Activated CD4-positive, CD25-positive, alpha-beta regulatory T cell treated with anti-CD3 and anti-CD28 coated beads, Interleukin-2, amount 50 U/mL, for 24 hours (primary cell): ENCODE measurements at places on chromosomes 6 and 20.

DNA sequence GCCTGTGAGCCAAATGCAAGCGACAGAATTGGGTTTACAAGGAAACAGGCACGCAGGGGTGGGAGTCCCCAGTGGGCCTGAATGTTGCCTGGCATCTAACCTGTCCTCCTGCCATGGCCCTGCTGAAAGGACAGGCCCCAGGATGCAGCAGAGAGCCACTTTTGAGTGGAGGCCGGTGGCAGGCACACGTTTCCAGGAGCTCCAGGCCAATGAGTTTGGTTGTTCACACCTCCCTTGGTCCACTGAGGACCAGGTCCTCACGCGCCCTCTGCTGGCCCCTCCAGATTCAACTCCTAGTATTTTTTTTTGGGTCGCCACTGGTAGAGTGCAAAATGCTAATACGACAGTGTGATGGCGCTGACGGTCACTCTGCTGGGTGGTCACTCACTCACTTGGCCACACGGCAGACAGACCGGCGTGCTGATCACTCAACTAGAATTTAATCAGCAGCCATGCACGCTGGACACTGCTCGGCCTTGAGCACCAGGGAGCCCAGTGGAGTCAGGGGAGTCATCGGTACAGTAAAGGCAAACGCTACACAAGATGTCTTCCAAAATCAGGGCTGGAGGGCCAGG lies 81.7 kb upstream of the NFATC2 start:
- peak; percentile 62 for ATAC-seq

DNA sequence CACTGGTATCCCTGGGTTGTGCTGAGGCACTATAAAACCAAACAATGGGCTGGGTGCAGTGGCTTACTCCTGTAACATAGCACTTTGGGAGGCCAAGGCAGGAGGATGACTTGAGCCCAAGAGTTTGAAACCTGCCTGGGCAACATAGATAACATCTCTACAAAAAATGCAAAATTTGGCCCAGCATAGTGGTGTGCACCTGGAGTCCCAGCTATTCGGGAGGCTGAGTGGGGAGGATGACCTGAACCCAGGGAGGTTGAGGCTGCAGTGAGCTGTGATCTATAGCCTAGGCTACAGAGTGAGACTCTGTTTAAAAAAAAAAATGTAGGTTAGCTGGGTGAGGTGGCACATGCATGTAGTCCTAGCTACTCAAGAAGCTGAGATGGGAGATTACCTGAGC lies 7.7 kb upstream of the SLC4A11 start:
- no peak for ATAC-seq

- ATAC-seq: no peak
These were observed 324.7 kb downstream of the CD83 start for GRCh38 chr6:14442242-14442641.

DNA sequence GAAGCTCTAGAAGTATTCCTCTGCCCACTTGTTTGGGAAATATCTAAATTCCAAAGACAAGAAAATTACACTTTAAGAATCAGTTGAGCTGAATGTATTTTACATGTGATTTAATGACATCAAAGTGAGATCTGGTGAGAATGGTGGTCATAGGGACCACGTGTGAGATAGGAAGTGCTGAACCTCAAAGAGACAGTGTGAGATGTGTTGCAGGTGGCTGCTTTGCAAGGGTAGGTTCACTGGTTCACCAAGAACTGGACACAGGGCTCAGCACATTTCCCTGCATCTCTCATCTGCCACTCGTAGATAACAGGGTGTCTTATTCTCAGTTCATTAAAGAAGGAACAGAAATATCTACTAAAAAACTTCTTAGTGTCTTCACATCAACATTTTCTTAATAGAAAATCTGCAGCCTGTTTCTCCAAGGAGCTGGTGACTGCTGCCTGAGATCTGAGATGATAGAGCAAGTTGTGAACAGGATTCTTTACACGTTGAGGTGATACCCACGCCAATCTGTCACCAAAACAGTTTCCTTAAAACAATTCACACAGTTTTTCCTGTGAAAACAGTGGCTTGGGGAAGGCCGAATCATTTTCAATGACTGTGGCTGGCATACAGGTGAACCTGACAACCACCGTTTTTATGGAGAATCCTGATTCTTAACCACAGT lies 7.2 kb downstream of the CCR6 start:
- peak; percentile 31 for ATAC-seq

DNA sequence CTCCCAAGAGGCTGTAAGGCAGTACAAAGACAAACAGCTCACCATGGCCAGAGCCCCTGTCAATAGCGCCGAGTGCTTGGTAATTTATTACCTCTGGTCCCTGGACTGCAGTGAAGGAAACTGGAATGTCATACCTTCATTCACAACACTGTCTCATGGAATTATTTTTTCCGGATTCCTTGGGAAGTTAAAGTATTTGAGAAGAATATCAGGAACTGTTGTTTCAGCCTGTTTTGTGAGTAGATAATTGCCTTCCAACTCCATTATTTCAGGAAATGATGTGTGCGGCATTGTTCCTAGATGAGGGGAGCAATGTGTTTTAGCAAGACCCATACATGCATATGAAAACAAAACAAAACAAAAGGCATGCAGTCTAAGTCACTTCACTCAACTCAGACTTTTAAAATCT lies 64.0 kb downstream of the BLOC1S5 start:
- ATAC-seq: no peak

DNA sequence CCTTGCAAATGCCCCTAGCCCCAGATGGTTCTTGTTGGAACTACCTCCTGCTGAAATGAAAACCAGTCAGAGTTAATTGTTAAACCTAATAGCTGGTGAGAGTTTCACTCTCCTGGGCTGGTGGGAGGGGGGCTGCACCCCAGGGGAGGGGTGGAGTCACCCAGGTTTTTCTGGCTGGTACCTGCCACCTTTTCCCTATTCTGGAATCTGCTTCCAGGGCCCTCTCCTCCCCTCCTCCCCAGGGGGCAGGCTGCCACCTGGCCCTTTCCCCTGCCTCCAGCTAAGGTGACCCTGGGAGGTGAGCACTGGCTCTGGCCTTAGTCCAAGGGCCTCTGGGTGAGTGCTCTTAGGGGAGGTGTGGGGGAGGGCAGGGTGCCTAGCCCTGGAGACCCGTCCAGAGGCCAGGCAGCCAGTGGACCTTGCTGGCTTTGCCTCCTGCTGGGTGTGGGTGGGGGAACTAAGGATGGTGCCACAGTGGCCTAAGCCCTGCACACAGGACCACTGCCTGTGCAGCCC lies 48.8 kb upstream of the EPB41L1 start:
- ATAC-seq: no peak

DNA sequence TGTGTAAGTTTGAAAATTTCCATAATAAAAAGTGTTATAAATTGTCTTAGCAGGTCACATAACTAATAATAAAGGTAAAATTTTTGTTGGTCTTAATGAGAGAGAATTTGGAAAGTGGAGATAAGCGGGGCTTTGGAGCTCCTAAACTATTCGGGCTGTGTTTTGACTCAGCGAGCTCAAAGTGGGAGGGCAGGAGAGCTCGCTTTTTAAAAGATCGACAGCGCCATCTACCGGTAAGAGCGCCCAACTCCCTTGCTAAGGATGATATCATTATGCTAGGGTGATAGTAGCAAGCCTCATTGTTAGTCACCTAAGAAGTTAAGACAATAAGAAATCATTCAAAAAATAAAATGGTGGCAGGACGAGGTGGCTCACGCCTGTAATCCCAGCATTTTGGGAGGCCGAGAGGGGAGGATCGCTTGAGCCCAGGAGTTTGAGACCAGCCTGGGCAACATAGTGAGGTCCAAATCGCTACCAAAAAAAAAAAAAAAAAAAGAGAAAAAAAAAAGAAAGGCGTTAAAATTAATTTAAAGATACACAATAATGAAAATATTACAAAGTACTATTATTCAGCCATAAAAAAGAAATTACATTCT lies 24.8 kb downstream of the C6orf15 start:
- ATAC-seq: peak; percentile 99

DNA sequence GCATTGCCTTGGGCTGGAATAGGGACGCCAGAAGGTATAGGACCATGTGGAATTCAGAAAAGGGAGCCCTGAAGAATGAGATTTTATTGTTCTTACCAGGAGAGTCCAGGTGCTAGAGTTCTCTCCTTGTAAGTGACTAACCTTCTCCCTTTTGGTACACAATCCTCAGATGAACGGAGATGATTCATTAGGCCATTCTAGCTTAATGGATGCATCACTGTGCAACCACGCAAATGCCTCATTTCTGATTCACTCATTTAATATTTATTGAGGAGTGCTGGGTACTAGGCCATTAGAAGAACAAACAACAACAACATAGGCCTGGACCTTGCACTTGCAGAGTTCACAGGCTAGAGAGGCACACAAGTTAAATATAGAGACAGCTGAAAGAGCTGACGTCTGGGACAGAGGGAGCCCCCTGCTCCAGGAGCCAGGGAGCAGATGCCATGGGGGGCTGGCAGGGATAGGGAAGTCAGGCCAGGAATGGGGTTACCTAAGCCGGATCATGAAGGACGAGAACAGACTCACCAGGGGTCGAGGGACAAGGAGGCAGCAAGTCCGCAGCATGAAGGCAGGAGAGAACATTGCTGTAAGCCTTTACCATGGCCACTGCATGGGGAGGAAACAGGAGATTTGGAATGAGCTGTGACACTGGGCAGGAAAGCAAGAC lies 179.5 kb upstream of the AKAP12 start:
- no peak for ATAC-seq

DNA sequence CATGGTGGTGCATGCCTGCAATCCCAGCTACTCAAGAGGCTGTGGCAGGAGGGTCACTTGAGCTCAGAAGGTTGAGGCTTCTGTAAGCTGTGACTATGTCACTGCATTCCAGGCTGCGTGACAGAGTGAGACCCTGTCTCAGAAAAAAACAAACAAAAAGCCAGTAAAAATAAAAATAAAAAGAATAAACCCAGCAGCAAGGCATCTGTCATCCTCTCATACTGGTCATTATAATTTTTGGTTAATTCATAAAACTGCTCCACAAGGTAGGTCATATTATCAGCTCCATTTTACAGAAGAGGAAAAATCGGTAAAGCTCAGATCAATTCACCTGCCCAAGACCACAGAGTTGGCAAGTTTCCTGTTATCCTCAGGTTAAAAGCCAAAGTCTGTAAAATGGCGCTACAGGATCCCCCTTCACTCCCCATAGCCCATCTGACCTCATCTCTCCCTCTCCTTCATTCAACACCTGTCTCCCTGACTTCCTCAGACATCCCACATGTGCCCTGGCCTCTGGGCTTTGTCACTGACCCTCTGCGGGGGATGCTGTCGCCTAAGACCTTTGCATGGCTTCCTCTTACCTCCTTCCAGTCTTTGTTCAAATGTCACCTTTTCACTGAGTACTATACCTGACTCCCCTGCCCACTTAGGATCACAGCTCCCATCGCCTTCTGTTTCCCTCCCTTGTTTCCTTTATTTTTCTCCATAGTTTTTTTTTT lies 213.2 kb upstream of the ZNF217 start:
- no peak for ATAC-seq

GRCh38 chr6:52416629-52417151 lies 3.5 kb upstream of the EFHC1 start:
- no peak for ATAC-seq

- ATAC-seq: no peak
These were observed 372.6 kb downstream of the TAF4 start for GRCh38 chr20:61693055-61693600.
